ENCODE measurements at places on chromosomes 2 and 18.

DNA sequence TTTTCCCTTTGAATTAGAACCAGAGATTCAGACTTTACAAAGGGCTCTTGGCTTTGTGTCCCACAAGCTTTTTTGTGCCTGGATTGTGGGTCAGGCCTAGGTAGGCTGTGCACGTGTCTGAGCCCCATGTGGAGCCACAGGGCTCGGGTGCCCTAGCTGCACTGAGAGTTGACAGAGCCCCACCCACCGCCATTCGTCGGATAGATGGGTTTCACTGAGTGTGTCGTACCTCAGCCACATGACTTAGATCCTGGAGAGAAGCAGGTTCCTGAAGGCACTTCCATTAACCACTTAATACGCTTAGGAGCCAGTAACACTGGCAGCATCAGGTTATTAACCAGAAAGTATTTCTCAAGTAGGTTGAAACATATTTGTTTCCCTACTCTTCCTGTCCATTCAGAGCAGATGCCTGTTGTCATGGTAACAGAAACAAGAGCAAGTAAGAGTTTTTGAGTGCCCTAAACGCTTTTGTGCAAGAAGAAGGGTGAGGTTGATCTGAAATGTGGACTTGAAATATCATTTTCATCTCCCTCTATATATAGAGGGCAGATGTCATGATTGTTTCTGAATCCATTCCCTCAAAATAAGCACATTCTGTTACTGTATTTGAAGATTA is 30.0 kb downstream of the ADCYAP1 start:
- no peak for DNase-seq

DNA sequence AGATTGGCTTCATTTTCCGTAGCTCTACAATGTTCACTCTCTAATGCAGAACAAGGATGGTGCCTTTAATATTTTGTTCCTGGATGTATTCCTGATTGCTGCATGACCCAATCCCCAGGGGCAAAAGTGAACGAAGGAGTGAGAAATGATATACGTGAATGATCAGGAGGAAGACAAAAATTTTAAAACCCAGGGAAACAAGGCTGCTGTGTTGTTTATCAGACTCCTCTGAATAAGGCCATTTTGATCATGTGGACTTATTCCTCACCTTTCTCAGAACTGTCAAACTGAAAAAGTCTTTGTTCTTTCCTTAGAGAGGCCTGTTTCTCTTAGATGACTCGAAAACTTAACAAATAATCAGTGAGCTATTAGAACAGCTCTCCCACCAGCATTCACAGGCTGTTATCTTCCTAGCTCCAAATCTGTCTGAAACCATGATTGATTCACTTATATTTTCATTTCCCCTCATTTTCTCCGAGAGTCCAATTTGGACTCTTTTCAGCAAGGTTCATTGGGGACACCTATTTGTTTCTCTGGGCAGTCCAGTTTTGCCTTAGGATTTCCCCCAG is 29.5 kb upstream of the COX7A2L start:
- no peak for DNase-seq

DNA sequence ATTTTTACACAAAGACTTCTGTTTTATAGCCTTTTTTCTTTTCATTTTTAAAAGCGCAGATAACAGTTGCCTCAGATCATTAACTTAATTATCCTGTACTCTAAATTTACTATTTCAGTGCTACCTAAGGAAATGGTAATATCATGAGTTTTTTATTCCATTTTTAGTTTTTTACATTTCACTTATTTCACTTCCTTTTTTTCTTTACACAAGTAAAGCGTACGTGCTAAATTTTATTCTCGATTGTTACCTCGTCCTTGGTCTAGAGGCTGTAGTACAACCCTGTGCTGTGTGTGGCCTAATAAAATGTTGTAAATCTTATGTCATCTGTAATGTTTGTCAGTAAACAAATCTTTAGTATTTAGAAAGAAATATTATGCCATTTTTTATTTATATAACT is 49.2 kb downstream of the CRIM1 start:
- DNase-seq, result no peak

GRCh38 chr18:24214913-24215312 is 76.1 kb downstream of the CABYR start:
- no peak for DNase-seq

DNA sequence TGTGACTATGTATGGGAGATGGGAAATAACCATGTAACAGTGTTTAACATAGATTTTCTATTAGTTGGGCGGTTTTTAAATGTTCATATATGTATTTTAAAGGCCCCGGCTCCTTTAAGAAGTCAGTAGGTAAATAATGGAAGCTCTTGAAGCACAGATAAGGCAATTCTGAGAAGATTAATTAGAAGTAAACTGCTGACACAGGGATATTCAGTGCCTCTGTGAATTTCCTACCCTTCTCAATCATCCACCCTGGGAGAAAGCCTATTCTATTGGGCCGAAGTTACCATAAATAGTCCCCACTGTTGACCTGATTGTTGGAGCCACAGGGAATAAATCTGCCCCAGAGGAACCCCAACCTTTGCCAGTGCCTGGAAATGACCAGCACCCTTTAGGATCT is 56.8 kb upstream of the SIX3 start:
- DNase-seq, result no peak

GRCh38 chr2:120319123-120319522 is 26.8 kb upstream of the INHBB start:
- DNase-seq, result no peak

DNA sequence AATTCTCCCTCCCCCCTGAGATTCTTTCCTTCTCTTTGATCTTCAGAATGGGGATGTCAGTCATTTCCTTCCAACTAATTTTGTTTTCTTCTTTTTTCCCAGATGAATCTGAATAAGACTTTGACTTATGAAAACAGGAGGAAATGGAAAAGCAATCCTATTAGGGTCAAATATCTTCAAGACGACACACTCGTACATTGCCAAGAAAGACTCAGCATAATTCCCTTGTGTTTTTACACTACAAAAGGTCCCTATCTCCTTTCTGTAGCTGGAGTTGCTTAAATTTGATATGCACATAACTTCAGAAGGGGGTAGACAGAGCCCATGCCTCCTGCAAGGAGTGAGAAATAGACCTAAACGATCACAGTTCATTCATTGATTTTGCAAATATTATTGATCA is 230.3 kb upstream of the RBBP8 start:
- DNase-seq, result no peak

DNA sequence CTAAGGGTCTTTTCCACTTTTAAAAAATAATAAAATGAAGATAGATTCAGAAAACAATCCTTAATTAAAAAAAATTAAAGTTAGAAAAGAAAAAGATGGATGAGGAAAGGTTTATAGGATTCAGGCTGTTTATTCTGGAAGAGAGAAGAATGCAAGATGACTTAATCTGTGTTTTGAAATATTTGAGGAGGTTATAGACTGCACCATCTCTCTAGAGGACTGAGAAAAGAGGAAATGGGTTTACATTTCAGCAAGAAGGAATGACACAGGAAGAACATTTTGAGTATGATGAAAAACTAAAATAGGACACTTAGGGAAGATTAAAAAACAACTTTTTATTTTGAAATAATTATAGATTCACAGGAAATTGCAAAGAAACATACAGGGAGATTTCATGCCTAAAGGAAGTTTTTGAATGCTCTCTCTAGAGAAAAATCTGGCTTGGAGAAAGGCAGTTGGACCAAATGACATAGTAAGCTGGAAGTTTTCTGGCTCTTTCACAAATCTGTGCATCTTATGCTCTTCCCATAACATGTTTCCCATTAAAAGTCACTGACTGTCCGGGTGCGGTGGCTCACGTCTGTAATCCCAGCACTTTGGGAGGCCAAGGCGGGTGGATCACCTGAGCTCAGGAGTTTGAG is 75.0 kb downstream of the CERS6 start:
- DNase-seq, result no peak

GRCh38 chr2:161353543-161353942 is 45.3 kb downstream of the PSMD14 start:
- no peak for DNase-seq

GRCh38 chr2:222088561-222088960 is 210.2 kb downstream of the PAX3 start:
- no peak for DNase-seq

- no peak for DNase-seq
Measured at GRCh38 chr2:146124741-146125140, 1604.8 kb upstream of the ZEB2 start.

GRCh38 chr2:123514613-123515207 is 510.4 kb upstream of the CNTNAP5 start:
- DNase-seq, result no peak

All from GM19239 (cell line).